ENCODE measurements at places on chromosomes 16 and 17. TPM values are rescaled to one million over a fixed set of nuclear protein-coding genes. Genes with fewer than 3 reads are reported as not detected.

NPIPA8 gene
- not detected for total RNA-seq

HLF gene
- total RNA-seq = not detected

RANBP10 gene
- 9.3 TPM for total RNA-seq

PDILT gene
- not detected for total RNA-seq

KIF18B gene
- total RNA-seq = 11.8 TPM

WDR90 gene
- 55.2 TPM for total RNA-seq

TERB1 gene
- not detected for total RNA-seq

GRIN2A gene
- total RNA-seq = not detected

MYH2 gene
- total RNA-seq = not detected

BCO1 gene
- not detected for total RNA-seq

PLD6 gene
- 0.14 TPM for total RNA-seq
